ENCODE measurements at places on chromosomes 1 and 21.

- no peak for DNase-seq
These were observed 21.5 kb upstream of the SLC25A34 start for GRCh38 chr1:15714406-15715136.

GRCh38 chr1:7760245-7760644, 10.9 kb upstream of the VAMP3 start:
- DNase-seq = no peak

DNA sequence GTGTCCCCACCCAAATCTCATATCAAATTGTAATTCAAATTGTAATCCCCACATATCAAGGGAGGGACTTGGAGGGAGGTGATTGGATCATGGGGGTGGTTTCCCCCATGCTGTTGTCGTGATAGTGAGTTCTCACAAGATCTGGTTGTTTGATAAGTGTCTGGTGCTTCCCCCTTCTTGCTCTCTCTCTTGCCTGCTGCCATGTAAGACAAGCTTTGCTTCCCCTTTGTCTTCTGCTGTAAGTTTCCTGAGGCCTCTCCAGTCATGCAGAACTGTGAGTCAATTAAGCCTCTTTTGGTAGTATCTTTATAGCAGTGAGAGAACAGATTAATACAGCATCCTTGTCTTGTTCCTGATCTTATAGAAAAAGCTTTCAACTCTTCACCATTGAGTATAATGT, 6.5 kb upstream of the LRRC39 start:
- DNase-seq = no peak

GRCh38 chr1:154752273-154753030, 117.6 kb downstream of the KCNN3 start:
- DNase-seq = no peak

DNA sequence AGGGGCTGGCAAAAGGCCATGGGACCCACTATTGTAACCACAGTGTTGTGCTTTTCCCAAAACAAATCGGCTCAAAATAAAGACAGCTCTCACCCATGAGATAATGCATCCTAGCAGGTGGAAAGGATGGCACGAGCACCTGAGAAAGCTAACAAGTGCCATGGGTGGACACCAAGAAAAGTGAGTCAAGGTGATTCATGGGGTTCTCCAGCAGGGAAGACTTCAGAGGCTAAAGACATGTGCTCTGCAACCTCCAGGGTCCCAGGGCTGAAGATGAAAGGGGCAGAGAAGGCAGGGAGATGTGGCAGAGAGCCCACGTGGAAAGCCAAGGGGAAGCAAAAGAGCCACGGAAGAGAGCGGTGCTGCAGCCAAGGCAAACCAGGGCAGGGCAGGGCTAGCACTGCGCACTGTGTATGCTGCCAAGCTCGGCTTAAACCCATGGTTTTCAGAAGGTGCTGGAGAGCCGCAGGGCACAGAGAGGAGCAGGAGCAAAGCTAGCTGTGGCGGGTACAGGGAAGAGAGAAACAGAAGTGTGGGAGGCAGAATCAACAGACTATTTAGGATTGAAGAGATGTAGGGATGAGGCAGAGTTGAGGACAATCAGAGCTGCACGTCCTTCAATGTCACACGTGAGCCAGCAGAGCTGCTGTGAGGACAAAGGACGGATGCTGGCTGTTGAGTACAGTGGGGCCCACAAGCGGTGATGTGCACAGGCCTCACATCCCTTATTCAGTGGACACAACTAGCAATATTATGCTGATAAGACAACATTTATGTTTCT, 41.8 kb upstream of the C1orf198 start:
- no peak for DNase-seq

- DNase-seq = no peak
These were observed 15.5 kb downstream of the FYB2 start for GRCh38 chr1:56803561-56804156.

DNA sequence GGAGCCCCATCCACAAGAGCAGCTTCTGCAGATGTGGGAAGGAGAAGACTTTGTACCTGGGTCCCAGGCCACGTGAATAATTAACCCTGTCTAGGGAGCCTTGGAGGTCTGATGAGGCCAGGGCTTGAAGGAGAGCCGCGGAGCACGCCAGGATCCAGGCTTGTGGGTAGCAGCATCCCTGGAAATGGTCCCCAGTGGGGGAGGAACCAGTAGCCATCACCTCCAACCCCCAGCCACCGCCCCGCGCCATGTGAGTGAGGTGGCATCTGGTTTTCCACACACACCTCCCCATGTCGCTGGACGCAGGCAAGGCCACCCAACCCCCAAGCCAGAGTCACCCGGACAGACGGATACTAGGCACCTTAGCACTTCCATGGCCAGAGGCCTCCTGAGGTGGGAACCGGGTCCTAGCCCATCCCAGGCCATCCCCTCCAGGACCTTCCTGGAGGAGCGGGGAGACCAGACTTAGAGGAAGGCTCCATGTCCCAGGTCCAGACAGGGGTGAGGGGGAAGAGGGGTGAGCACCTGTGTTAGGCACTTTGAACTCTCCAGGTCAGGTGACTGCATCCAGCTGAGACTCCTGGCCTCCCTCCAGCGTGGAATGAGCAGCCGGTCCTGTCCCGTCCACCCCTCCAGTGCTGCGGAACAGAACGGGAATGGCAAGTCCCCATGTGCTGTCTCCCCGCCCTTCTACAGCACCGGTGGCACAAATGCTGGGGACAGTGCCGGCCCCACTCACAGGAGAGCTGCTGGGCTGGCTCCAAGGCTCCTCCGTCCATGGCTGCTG, 53.2 kb downstream of the RIPK4 start:
- DNase-seq = no peak

DNA sequence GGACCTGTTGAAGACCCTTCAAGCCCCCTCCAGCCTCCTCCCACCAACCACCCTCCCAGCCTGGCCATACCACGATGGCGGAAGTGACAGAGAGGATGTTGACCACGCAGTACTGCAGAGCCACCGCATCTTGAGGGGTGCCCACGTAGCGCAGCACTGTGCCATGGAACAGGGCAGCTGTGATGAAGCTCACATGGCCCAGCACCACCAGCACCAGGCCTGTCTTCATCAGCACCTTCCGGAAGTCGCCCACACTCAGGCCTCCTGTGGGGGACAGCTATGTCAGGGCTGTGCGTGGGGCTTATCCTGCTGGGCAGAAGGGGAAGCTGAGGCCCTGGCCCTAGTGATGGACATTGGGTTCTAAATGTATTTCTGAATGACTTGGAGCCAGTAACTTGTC, 3.1 kb downstream of the TMEM54 start:
- no peak for DNase-seq

- no peak for DNase-seq
These were observed 76.6 kb downstream of the DMRTA2 start for GRCh38 chr1:50346621-50347020.

- no peak for DNase-seq
These were observed 10.0 kb downstream of the GALNT2 start for GRCh38 chr1:230077011-230077410.

DNA sequence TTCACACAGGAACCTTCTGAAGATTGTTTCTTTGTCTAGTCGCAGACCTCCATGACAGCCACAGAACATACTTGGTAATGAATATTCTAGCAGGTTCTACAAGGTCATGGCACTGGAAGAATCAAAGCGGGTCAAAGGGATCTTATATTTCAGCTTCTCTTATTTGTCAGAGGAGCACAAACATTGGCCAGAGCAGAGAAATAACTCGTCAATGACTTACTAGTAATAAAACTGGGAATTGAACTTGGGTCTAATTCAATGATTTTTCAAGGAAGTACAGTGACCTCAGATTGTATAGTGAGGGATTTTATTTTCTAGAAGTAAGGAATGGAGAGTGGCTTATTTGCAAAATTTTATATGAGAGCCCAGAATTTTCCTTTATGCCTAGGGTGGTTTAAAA, 290.8 kb upstream of the PLXNA2 start:
- DNase-seq = no peak

DNA sequence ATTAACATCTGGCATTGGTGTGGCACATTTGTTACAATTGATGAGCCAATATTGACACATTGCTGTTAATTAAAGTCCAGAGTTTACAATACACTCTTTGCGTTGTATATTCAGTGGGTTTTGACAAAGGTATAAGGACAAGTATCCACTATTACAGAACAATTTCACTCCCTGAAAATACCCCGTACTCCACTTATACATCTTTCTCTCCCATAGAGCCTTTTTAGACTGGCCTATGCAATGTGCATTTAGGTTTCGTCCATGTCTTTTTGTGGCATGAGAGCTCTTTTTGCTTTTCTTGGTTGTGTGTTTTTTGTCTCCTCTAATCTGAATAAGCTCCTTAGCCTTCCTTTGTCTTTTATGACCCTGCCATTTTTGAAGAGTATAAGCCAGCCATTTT, 40.6 kb upstream of the TSNAX start:
- DNase-seq = no peak

- no peak for DNase-seq
These were observed 375.3 kb downstream of the DUSP10 start for GRCh38 chr1:221366495-221367110.

DNA sequence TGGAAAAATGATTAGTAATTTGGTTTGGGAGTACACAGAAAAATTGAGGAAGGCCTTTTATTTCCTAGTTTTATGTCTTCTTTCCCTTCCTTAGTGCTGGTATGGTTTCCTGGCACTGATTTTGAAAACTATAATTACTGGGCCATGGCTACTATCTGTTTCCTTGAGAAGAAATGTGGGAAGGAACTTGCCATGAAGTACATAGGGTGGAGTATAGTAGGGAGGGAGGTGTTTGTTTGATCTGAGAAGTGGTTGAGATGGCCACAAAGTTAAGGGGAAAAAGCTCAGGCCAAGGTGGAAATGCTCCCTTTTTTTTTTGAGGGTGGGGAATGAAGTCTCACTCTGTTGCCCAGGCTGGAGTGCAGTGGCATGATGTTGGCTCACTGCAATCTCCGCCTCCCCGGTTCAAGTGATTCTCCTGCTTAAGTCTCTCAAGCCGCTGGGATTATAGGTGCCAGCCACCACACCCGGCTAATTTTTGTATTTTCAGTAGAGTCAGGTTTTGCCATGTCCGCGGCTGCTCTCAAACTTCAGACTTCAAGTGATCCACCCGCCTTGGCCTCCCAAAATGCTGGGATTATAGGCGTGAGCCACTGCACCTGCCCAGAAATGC, 11.3 kb downstream of the HJV start:
- DNase-seq = no peak

DNA sequence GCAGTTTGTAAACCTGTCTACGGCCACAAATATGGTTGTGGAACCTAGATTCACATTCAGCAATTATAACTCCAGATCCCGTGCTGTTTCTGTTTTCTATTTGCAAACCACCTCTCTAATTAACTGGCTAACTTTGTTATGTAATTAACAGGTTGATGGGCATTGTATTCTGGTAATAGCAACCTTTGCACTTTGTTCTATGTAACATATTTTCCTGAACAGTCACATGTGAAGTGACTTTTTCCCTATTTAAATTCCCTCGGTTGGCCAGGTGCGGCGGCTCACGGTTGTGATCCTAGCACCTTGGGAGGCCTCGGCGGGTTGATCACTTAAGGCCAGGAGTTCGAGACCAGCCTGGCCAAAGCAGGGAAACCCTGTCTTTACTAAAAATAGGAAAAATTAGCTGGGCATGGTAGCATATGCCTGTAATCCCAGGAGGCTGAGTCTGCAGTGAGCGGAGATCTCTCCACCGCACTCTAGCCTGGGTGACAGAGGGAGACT, 1.4 kb downstream of the ACADM start:
- DNase-seq = no peak

DNA sequence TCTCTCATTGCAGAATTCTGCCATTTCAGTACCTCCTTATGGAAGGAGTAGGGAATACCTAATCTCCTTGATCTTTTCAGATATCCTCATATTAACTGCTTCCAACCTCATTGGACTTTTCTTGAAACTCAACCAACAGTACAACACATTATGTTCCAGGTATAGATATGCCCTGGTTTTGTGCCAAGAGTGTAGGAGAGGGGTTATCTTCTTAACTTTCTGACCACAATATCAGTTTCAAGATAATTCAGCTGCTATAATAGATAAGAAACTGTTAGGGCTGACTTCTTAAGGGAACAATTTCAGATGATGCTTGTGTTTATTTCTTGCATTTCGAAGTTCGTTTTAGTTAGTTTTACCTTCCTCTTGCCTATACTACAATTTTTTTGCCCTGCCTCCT, 2.1 kb upstream of the LPGAT1 start:
- no peak for DNase-seq
